NCI-H524 treated with DMSO at 0.1 percent for 48 hours (cell line): ENCODE measurements at places on chromosomes 13 and 19.

GRCh38 chr19:32311371-32311770, 34.0 kb upstream of the ZNF507 start:
- no peak for DNase-seq

GRCh38 chr13:98199480-98199879, 22.4 kb upstream of the RNF113B start:
- no peak for DNase-seq

DNA sequence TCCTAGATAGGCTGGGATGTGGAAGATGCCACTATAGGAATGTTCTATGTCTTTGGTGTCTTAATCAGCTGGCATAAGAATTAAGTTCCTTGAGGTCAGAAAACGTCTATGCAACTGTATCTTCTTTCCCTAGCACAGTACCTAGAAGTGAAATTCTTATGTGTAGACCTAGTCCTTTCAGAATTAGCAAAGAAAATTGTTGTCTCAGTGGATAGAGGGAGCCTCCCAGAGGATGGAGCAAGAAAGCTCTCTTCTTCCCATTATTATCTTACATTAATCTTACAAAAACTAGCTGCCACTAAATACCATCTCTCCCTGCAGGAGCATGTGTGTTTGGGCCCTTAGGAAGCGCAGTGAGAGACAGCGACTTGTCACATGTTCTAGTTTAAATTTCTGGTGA, 11.6 kb downstream of the CLDN10 start:
- no peak for DNase-seq

GRCh38 chr13:37481885-37482227, 116.7 kb downstream of the POSTN start:
- no peak for DNase-seq

DNA sequence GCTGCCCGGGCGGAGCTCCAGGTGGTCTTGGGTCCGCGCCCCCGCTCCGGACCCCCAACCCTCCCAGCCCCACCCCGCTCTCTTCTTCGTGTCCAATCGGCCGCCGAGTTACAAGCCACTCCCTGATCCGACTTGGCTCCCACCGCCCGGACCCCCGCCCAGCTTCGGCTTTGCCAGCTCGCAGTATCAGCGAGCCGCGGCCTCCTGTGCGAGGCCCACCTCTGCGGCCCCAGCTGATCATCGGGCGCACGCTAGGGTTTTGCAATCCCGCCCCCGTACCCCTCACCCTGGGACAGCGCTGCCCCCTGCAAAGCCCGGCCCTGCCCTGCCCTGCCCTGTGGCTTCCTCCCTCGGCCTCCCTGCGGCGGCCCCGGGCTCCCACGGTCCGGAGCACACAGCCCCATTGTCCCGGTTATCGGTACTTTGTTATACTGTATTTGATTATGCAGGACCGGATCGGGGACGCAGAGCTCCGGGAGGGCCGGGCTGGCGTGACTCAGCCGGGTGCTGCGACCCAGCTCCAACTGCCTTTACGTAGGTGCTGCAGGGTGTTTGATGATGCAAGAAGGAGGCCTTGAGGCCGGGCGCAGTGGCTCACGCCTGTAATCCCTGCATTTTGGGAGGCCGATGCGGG, 598 bp upstream of the LPAR2 start:
- no peak for DNase-seq

DNA sequence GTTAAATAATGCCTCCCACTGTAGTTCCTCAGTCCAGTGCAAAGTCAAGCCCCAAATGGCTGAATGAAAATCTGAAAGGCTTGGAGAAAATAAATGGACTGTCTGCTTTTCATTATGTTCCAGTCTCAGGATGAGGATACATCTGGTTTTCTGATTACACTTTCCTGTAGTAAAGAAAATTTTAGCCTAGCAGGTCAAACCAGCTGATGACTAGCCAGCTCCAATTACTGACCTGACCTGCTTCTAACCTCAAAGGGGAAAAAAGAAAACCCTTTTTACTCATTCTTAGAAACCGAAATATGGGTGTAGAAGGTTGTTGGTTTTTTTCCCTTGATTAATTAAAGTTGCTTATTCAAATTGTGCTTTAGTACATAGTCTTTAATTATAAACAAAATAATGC, 418.4 kb downstream of the EFNB2 start:
- DNase-seq = no peak

DNA sequence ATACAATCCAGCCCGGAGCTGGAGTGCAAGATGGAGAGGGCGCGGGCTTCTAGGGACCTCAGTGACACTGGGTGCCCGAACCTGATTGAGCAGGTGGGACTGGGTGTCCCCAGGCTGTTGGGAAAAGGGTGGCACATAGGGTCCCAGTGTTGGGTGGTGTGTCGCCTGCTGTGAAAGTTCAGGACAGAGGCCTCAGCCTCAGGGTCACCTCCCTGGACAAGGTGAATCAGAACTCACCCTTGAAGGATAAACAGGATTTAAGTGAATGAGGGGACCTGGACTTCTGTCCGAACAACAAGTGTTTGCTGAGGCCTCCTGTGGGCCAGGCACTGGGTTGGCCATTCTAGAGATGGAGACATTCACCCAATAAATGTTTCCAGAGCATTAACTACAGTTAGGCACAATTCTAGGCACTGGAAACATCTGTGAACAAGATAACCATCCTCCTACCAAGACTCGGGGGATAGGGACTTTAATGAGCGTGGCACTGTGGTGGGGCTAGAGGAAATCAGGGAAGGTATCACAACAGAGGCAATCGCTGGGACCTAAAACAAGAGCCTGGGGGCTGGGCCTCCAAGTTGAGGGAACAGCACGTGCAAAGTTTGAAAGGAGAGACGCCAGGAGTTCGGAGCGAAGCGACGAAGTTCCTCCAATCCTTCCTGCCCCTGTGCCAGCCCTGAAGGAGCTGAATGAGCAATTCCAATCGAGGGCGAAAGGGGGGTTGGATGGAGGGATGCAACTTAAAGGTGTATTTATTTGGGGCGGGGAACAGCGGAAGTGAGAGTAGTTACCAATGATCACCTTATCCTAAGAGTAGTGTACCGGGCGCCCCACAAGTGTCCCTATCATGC, 921 bp upstream of the POLD1 start:
- no peak for DNase-seq

DNA sequence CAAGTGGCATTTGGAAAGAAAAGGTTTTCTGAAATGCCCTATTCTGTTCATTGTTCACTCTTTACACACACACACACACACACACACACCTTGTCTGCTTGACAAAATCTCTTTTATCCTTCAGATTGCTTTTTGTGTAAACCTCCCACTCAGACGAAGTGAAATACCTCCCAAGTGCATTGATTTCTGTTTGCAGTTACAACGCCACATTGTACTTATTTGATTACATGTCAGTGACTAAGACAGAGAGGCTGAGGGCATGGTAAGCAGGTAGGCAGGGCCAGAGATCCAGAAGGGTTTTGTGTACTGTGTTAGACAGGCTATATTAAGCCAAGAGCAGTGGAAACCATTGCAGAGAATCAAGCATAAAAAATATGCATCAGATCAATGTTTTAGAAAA, 561.8 kb downstream of the GPC6 start:
- no peak for DNase-seq

DNA sequence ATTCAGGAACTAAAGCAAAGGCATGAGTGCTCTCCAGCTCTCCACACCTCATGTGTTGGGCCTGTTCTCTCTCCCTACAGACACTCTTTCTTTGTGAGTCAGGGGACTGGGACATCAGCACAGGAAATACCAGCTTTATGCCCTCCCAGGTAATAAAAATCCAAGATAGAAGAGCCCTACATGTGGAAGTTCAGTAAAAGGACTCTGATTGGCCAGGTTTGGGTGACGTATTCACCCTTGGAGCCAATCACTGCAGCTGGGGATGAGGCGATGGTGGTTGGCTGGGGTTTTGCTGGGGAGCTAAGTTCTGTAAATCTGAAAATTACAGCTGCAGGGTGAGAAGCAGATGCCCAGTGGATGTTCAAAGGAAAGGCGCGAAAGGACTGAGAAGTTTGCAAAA, 32.5 kb downstream of the CCDC70 start:
- no peak for DNase-seq

GRCh38 chr19:21221693-21222092, 79.9 kb downstream of the ZNF431 start:
- DNase-seq = no peak

DNA sequence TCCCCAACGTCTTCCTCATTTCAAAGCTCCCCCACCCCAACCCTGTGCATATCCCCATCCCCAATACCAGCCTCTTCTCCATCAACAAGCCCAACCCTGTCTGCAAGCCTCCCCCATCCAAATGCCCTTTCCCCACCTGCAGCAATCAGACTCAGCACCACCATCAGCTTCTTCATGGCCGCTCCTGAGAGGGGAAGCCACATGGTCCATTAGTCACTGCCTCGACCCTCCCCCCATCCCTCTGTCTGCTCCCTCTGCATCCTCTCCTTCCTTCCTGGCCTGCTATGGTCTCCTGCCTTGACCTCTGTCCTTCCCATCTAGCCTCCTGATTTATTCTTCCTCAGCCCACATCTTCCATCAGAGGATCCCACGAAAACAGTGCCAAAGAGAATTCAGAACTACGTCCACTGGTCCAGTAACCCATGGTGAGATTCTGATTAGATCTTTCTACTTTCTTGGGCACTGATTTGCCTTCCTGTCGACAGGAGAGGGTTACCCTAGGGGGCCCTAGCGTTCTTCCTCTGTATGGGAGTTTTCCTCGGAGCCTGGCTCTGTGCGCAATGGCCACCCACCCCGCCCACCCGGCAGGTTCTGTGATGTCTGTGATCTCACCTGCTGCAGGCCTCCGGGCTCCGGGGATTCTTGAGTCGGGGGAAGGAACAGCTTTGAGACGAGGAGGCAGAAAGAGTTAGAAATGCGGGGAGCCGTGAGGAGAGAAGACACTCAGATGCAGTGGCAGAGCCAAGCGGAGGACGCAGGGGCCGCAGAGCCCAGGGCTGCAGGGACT, 1.3 kb downstream of the KLK6 start:
- DNase-seq = no peak
